Neural crest cell (in vitro differentiated cells): ENCODE measurements at places on chromosomes 16 and 17. TPM values are rescaled to one million over a fixed set of nuclear protein-coding genes. Genes with fewer than 3 reads are reported as not detected.

DNA sequence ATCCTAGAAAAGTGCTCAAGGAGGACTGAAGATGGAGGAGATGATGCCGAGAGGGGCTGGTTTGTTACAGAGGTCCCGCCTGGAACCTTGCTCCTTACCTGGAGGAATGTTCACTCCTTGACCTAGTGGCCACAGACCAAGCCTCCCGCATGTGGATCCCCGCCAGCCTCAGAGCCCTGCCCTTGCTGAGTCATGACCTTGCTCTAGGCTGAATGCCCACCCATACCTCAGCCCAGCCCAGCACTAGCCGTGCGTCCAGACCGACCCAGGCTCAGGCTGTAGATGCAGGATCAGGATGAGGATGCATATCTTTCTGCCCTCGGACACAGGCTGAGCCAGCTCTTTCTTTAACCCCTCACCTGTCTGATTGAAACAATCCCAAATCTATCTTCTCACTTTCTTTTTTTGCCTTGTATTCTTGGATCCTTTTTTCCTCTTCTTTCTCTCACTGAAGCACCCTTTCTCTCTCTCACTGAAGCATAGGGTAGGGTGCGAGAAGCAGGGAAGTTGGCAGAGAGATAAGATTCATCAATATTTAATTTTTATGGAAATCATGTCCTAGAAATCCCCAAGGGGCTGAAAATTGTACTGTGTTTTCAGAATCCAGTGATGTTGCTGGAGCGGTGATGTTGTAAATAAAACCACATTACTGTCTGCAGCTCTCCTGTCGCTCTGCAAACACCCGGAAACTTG is 34.9 kb downstream of the WSCD1 start:
- DNase-seq = no peak

The TBC1D26 gene
- 1.9 and 3.0 TPM in 2 replicates for total RNA-seq

GRCh38 chr17:39963829-39964228 is 1.0 kb downstream of the GSDMA start:
- DNase-seq = no peak

The SARM1 gene
- total RNA-seq = 47.5 and 52.5 TPM in 2 replicates

DNA sequence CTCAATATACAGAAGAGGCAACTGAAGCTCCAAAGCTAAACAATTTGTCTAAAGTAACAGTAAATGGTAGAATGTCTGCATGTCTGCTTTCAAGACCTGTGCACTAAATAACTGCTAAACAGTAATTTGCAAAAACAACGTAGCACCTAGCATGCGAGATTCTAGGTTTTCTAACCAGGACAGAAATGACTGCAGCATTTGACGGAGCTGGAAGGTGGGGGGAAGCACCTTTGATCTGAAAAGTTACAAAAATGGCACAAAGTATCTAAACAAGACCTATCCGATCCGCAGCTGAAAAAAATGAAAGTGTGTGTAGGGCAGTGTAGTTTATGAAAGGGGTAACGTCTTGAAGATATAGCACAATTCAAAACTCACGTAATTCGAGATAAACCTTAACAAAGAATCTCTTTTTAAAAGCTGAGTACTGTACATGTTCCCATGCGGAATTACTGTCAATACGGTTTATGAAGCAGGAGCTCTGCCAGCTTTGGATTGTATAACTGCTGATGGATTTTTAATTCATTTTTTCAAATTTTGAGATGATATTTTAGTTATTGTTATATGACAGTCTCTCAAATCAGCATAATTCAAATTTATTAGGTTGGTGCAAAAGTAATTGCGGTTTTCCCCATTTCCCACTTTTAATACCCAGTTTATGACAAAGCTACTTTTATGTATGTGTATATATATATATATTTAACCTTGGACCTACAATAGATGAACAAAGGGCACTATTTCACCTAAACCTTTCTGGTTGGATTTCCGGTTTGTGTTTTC is 1.2 kb upstream of the WIPI1 start:
- no peak for DNase-seq

DNA sequence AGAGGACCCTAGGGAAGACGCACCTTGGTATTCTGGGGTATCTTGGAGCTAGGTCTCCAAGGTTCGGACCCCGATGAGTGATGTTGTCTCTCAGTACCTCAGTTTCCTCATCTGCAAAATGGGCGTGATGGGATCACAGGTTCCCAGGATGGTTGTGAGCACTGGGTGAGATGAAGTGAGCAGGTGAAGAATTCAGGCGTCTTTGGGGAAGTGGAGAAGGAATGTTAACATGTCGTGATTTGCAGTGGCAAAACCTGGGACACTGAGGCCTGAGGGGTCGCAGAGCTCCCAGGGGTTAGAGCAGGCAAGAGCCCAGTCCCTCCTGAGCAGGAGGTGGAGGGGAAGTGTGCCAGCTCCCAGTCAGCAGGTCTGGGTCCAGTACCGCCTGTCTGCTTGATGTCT is 215.1 kb upstream of the GSE1 start:
- no peak for DNase-seq

The MYH2 gene
- total RNA-seq = 0.05 and 0.37 TPM in 2 replicates

GRCh38 chr16:59424714-59425273 is 690.7 kb upstream of the GOT2 start:
- DNase-seq = no peak

GRCh38 chr17:38735161-38735997 is 5.2 kb downstream of the CISD3 start:
- peak; percentile 85 for DNase-seq

DNA sequence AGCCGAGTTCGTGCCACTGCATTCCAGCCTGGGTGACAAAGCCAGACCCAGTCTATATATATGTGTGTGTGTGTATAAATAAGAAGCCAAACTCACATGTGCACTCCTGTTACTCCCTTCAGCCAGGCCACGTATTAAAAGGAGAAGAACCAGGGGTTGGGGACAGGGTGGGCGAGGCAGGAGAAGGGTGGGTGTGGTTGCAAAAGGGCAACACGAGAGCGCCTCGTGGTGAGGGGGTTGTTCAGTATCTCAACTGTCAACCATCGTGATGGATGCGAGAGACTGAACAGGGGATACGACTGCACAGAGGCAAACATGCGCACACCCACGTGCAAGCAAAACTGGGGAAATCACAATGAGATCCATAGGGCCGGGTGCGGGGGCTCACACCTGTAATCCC is 54.9 kb downstream of the ABCC6 start:
- DNase-seq = no peak

DNA sequence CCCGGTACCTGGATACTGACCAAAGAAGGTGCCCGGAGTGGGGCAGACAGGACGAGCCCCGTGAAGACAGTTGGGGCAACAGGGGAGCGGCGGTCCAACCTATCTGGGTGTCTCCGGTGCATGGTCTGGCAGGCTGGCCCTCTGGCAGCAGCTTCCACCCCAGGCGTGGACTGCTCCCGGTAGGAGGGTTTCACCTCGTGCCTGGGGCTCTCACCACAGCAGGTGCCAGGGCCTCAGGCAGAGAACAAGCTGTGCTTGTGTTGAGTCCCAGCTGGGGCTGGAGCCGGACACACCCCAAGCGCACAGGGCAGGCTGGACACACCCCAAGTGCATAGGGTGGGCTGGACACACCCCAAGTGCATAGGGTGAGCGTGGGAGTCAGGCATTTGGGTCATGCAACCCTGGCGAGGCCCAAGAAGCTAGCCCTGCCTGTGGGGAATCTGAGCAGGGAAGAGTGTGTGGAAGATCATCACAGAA is 1.5 kb upstream of the FBXL16 start:
- DNase-seq = no peak

The GJD3 gene
- total RNA-seq = 0.34 TPM in 1 of 2 replicates, not detected in the other

The BRIP1 gene
- total RNA-seq = 29.1 and 31.4 TPM in 2 replicates

GRCh38 chr16:64153718-64154117 is 968.1 kb downstream of the CDH11 start:
- no peak for DNase-seq

The NEK8 gene
- 6.2 and 6.3 TPM in 2 replicates for total RNA-seq

GRCh38 chr16:50478773-50479149 is 69.4 kb upstream of the NKD1 start:
- DNase-seq = no peak

DNA sequence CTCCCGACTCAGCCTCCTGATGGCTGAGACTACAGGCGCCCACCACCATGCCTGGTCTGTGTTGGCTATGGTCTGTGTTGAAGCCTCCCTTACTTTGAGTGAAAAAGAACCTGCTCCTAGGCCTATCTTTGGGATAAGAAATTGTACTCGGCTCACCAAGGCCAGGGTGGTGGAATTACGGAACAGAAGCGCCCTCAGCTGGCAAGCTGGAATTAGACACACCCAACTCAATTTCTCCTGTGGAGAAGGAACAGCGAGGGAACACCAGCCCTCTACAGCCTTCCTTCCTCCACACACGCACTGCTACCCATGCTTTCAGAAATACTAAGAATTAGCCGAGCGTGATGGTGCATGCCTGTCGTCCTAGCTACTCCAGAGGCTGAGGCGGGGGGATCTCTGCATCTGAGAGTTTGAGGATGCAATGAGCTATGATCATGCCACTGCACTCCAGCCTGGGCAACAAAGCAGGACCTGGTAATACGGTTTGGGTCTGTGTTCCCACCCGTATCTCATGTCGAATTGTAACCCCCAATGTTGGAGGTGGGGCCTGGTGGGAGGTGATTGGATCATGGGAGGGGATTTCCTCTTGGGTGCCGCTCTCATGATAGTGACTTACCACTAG is 40.1 kb upstream of the RBBP6 start:
- DNase-seq = peak; percentile 41

GRCh38 chr17:82098939-82099763 is 1.1 kb upstream of the FASN start:
- no peak for DNase-seq

The WDR81 gene
- total RNA-seq = 13.2 and 14.2 TPM in 2 replicates
